ENCODE measurements at places on chromosomes 13 and 19.

GRCh38 chr19:40774916-40775631, at the start of gene MIA:
TSS of gene MIA (plus strand) at chr19:40775521. CDS start at chr19:40775543, 22 bp downstream.
- DNase-seq = no peak

GRCh38 chr13:78398743-78399410, 204.5 kb downstream of the POU4F1 start:
- DNase-seq = no peak

- DNase-seq = no peak
These were observed 17.5 kb downstream of the DDX39A start for GRCh38 chr19:14401468-14402195.

- no peak for DNase-seq
These were observed 46.2 kb downstream of the ACTN4 start for GRCh38 chr19:38693380-38694223.

DNA sequence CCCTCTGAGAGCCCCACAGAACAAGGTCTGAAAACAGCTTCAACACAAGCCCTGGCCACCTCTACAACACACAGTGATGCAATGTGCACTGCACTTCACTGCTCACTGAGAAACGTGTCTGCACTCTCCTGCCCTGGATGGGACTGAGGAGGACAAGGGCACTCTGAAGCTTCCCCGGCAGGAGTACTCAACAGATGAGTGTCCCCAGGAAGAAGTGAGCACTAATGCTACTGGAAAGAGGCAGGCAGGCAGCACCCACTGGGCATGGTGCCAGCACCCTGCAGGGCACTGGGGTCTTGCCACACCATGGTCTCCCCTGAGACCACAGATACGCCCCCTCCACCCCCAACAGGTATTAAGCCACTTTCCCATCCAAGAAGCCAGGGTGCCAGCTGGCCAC, 17.7 kb upstream of the SLC35E1 start:
- no peak for DNase-seq

DNA sequence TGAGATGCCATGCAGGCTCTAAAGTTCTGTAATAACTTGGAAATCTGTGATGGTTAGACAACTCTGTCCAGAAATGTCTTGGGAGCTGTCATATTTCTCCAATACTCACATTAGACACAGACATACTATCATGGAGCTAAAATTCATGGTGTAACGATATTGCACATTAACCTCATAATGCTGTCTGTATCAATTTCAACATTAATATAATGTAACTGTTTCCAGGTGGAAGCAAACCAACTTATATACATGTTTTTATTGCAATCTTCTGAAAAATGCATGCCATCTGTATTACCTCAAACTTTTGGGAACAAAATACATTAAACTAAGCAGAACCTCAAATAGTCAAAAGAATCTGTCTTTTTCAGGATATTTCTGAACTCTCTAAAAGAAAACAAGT, 14.7 kb upstream of the SPART start:
- no peak for DNase-seq

DNA sequence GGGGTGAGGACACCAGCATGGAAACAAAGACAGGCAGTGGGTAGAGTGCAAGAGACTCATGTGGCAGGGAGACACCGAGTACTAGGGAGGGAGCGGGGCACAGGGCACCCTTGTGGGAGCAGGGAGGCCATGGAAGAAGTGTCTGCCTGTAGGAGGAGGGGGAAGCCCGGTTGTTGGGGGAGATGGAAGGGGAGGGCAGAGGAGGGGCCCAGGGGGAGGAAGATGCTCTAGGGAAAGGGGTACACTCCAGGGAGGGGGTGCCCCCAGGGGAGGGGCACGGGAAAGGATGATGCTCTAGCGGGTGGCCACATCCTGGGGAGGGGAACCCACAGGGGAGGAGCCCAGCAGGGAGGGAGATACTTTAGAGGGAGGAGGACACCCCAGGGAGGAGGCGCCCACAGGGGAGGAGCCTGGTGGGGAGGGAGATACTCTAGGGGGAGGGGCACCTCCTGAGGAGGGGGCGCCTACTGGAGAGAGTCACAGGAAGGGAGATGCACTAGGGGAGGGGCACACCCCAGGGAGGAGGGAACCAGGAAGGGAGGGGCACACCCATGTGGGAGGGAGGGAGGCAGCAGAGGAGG, 24.9 kb downstream of the CPAMD8 start:
- no peak for DNase-seq

GRCh38 chr13:109329175-109329574, 457.2 kb downstream of the IRS2 start:
- DNase-seq = no peak

DNA sequence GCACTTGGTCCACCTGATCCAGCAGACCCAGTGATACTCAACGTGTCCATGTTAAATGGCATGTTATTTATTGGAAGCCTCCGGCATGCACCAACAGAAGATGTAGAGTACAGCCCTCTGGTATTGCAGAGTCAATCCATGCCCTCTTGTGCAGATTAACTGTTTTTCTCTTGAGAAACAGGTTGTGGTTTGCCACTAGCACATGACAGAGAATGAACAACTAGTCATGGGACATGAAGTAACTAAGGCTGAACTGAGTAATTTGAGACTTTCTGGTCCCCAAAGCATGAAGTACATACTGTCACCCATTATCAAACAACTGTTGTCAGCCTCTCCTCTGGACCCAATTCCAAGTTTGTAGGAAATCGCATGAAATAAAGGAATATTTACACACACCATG, 3.2 kb downstream of the ZNF562 start:
- DNase-seq = no peak

GRCh38 chr13:43031881-43032280, 8.5 kb downstream of the DNAJC15 start:
- DNase-seq = no peak

DNA sequence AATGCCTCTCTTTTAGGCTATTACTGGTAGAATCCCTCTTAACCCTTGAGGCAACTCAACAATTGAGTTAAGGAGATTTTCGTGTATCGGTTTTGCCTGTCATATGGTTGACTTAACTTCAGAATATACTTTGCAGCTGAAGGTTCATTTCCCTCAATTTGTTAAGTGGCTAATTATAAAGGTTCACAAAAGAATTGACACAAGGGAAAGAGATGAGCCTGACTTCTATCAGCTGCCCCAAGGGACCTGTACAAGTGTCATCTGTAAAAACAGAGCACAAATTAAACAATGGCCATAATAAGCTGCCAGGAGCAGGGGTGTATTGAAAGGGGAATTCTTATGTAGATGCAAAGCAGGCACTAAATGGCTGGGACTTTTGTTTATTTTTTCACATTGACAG, 334.8 kb upstream of the OBI1 start:
- no peak for DNase-seq

GRCh38 chr19:54707962-54708361, 16.3 kb upstream of the KIR3DL3 start:
- no peak for DNase-seq

DNA sequence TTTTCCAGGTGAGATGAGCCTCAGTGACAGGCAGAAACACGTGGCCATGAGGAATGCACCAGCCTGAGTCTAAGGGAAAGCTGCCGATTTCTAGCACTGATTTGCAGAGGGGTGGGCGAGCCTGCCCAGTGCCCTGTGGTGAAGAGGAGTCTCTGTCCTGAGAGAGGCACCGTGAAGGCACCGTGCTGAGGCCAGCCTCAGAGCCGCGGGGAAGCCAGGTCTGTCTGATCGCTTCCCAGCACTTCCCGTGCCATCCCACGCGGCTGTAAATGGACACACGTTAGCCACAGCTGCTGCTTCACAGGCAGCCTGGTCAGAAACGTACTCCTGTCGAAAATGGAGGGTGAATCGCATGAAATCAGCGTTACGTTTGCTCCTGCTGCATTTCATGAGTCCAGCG, 79.8 kb downstream of the ATP11A start:
- no peak for DNase-seq

- no peak for DNase-seq
These were observed 11.6 kb upstream of the NAA16 start for GRCh38 chr13:41299316-41300094.

- DNase-seq = no peak
These were observed 128.8 kb downstream of the SIPA1L3 start for GRCh38 chr19:38035515-38036495.

DNA sequence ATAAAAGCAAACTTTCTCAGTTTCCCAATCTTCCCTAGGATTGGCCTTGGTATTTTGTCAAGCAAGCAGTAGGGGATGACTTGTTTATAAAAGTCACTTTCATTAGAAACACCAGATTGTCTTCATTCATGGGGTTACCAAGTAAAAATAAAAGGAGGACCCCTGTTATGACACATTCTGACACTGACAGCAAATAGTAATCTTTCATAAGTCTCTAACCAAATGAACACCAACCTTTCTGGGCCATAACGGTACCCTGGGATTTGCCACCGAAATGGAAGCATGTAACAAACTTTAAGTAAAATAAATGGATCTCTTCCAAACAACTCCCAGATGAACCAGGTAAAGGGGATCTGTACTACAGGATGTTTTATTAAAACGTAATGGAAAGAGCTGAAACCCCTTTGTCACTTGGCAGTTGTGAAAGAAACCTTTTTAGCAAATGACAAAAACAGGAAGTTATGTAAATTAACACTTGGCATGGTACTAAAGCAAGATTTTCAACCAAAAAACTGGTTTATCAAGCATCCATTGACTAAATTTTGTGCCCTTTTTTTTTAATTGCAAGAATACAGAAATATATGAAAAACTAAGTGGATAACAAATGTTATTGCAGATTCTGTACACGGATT, 335.6 kb downstream of the RBM26 start:
- no peak for DNase-seq

DNA sequence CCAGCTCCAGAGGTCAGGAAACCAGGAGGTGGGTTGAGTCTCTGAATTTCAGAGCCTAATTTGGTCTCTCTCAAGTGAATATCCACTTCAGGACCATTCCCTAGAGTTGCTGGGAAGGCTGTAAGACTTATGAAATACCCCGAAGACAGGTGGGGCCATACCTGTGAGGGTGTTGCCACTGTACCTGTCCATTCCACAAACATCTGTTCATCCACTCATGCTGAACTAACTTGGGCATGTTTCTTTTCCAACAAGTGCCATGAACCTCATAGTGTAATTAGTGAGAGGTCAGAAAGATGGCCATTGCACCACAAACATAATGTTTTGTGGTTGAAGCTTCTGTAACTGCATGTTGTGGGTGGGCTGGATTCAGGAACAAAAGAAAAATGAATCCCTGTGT, 7.8 kb downstream of the ILF3 start:
- DNase-seq = no peak

Data from NCI-H774 (cell line).